ENCODE measurements at places on chromosomes 13 and 19. TPM values are rescaled to one million over a fixed set of nuclear protein-coding genes. Genes with fewer than 3 reads are reported as not detected.

GIPR gene
- 16.6 TPM for polyA plus RNA-seq

DNA sequence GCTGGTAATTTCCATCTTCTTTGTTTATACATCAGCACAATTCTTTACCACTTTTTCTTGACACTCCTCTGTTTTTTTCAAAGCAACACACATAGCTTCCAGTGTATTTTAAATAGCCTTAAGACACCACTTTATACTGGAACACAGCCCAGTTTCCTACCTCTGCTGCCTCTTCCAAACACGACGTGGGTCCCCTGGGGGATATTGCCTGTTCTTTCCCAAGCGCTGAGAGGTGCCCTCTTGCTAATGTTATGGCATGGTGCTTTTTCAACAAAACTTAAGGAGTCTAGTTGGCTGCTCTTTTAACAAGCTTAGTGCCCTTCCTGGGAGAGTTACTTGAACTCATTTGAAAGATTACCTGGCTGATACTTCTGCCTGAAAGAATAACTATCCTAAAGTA lies 112.7 kb downstream of the OLFM4 start:
- peaks cover 8% of the 10 kb centered on the region for H3K4me1 ChIP-seq
- no peak overlapping the region for H3K4me3 ChIP-seq
- no peaks in the 10 kb centered on the region for H3K36me3 ChIP-seq
- no peak overlapping the region for H3K27ac ChIP-seq
- H3K27me3 ChIP-seq, result no peaks in the 10 kb centered on the region

- H3K4me3 ChIP-seq, result no peak overlapping the region
- H3K27ac ChIP-seq, result no peak overlapping the region
- no peaks in the 10 kb centered on the region for H3K36me3 ChIP-seq
- no peak for DNase-seq
- no peaks in the 10 kb centered on the region for H3K27me3 ChIP-seq
- H3K4me1 ChIP-seq, result no peaks in the 10 kb centered on the region
Measured at GRCh38 chr13:111370570-111371535, 50.4 kb downstream of the TEX29 start.

GRCh38 chr19:5165697-5166019 lies 175.0 kb downstream of the PTPRS start:
- H3K27me3 ChIP-seq, result no peaks in the 10 kb centered on the region
- no peak overlapping the region for H3K4me3 ChIP-seq
- H3K36me3 ChIP-seq, result no peaks in the 10 kb centered on the region
- no peaks in the 10 kb centered on the region for H3K4me1 ChIP-seq
- DNase-seq, result no peak

Measured in heart right ventricle (tissue), 16 donors.